ENCODE measurements at places on chromosomes 2 and 18.

GRCh38 chr2:237354892-237355291 lies 59.1 kb downstream of the COL6A3 start:
- no peak for DNase-seq

GRCh38 chr2:16281451-16282335 lies 341.3 kb downstream of the MYCN start:
- no peak for DNase-seq

DNA sequence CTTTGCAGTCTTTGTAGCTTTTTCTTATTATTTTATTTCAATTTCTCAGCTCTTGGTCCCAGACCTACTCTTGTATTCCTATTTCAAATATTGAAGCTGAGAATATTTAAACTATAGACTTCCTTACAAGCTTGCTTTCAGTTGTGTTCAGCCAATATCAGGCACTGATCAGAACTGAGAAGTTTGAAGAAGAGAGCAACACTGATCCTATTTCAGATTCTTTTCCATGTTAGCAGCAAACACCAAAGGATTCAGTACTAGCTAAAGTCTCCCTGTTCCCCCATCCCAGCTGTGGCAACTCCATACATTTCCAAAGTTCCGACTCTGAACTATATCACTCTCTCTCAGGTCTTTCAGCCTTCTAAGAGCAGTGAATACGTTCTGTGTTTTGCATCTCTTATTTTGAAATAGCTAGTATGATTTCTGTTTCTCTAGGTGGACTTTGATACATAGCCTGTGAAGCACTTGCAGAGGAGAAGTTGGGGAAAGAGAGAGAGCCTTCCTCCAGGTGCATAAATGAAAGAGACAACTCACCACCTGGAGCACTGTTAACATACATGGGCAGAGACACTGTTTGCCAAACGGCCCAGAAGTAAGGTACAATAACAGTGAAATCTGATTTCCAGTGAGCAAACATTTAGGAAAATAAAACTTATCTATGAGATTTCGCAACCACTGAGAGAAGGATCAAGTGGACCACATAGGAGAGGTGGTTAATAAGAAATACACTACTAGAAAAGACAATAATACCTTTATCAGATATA lies 135.0 kb upstream of the ZNF804A start:
- no peak for DNase-seq

GRCh38 chr2:25912851-25913695 lies 34.8 kb upstream of the ASXL2 start:
- peak; percentile 20 for DNase-seq

DNA sequence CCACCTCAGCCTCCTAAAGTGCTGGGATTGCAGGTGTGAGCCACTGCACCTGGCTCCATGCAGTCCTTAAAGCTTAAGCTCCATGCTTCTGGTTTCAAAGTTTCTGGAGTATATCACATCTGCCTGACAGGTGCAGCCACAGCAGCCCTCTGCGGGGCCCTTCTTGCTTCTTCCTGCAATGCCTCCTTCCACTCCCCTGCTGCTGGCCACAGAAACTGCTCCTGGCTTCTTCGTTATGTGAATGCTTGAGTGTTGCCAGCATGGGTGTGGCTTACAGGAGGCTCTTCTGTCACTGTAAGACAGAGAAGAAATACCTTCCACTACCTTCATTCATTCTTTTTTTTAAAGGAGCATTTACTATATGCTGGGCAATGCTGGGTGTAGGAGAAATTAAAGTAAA lies 10.1 kb upstream of the CCBE1 start:
- no peak for DNase-seq

DNA sequence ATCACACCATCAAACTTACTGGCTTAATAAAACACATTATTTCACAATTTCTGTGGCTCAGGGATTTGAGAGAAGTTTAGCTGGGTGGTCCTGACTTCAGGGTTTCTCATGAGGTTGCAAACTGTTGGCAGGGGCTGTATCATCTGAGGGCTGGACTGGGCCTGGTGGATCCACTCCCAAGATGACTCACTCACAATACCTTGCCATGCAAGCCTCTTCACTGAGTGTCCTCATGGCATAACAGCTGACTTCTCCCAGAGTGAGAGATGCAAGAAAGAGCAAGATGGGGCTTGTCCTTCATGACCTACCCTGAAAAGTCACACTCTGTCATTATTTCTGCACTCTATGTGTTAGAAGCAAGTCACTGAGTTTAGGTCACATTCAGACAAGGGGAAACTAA lies 73.8 kb downstream of the AQP4 start:
- no peak for DNase-seq

DNA sequence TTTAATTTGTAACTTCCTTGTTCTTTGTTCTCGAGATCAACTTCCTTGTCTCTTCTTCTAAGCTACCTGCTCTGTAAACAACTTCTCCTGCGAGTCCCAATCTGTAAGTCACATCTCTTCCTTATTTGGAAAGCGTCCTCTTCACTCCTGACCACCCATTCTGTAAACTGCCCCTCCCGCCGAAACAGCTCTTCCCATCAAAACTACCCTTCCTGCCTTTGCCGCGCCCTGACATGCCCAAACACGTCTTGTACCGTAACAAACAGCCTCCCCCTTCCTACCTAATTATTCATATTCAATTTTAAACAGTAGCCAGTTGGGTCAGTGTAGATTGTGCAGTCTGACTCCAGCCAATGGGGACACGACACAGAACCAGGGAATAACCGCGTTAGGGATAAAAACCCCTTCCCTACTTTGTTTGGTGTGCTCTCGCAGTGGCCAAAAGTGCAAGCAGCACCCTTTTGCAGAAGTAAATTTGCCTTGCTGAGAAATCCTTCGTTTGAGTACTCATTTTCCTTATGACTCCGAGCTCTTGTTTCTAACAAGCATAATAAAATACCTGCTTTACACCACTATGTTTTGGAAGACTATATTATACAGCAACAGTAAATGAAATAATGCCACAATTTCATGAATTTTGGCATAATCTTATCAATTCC lies 39.8 kb downstream of the PIAS2 start:
- DNase-seq: no peak

DNA sequence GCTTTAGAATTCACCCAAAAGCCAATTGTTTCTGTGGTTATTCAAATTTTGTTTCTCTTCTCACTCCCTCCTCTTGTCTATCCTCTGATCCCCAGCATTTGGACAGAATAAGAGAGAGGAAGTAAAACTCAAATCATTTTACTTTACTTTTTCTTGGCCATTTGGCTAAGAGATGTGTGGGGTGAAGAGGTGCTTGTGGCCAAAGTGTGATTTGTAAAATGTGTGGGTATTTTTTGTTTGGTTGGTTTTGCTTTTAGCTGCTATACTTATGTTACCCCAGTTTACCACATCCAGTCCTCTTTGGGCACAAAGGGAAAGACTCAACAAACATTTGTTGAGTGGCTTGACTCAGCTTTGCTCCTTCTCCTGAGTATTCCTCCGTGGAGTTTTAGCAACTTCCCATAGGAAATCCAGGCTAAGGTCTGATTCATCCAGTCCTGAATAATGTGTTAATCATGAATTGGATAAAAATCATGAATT lies 109.1 kb upstream of the CYP1B1 start:
- peak; percentile 45 for DNase-seq

- DNase-seq: peak; percentile 26
Measured at GRCh38 chr2:163319006-163319405, 416.8 kb downstream of the FIGN start.

GRCh38 chr18:23137788-23138216 lies 2.5 kb downstream of the CABLES1 start:
- no peak for DNase-seq

- no peak for DNase-seq
Measured at GRCh38 chr2:65856928-65857327, 424.5 kb upstream of the SPRED2 start.

- DNase-seq: no peak
Measured at GRCh38 chr2:133143645-133144044, 424.6 kb downstream of the NCKAP5 start.

- no peak for DNase-seq
Measured at GRCh38 chr18:10051877-10052631, 138.2 kb downstream of the VAPA start.

- no peak for DNase-seq
Measured at GRCh38 chr2:221981912-221982470, 316.8 kb downstream of the PAX3 start.

- peak; percentile 75 for DNase-seq
Measured at GRCh38 chr2:84925724-84926376, 20.4 kb downstream of the TMSB10 start.

- DNase-seq: no peak
Measured at GRCh38 chr2:71682341-71682740, 229.0 kb downstream of the DYSF start.

DNA sequence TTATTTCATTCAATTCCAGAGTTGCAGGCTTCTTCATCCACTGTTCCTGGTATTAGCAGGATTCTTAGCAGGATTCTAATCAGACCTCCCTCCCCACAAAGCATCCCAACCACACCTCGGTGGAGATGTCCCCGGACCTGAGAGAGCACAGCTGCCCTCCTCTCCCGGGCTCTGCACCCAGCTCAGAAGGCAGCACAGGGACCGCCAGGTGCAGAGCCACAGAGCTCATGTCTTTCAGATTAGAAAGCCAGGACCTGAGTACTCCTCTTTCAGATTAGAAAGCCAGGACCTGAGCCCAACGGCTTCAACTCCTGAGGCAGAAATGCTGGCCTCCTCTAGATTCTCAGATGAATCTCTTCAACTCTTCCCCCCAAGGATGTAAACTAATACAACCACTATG lies 152.3 kb downstream of the MYO5B start:
- DNase-seq: no peak

DNA sequence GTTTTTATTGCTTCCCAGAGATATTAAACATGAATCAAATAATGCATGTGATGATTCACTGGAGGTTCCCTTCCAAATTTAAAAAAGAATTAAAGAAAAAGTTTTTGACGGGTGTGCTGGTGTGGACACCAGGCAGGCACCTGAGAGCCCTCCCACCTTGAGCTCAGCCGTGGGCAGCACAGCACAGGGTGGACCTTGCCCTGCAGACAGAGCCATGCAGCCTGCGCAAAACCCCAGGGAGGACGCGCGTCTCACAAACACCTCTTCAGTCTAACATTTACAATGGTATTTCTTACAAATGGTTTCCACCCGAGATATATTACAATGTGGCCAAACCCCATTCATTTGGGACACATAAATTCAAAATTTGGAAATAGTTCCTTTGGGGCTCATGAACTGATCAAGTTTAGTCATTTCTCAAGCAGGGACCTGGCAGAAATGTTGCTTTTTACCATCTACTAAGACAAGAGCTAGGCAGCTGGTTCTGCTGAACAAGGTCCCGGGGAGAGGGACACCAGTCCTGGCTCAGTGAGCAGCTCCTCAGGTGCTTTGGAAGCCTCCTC lies 45.4 kb downstream of the ODC1 start:
- DNase-seq: no peak

- DNase-seq: no peak
Measured at GRCh38 chr18:61901323-61901986, 8.6 kb upstream of the RNF152 start.

GRCh38 chr2:231935207-231935524 lies 9.0 kb upstream of the NPPC start:
- no peak for DNase-seq

- DNase-seq: no peak
Measured at GRCh38 chr2:62089658-62090057, 106.3 kb upstream of the B3GNT2 start.

DNA sequence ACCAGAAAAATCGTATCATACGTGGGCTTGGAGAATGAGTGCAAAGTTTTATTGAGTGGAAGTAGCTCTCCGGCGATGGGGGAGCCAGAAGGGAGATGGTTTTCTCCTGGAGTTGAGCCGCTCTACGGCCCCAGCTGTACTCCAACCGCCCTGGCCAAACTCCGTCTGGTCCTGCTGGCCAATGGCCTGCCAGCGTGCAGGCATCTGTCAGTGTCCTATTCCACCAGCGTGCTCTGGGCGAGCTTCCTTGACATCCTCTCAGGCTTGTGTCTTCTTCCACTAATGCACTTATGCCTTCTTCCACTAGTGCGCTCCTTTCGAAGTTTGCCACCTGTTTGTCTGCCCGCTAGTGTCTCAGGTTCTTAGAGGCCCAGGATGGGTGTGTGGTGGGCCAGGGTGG lies 345.5 kb upstream of the CDH19 start:
- DNase-seq: no peak

DNA sequence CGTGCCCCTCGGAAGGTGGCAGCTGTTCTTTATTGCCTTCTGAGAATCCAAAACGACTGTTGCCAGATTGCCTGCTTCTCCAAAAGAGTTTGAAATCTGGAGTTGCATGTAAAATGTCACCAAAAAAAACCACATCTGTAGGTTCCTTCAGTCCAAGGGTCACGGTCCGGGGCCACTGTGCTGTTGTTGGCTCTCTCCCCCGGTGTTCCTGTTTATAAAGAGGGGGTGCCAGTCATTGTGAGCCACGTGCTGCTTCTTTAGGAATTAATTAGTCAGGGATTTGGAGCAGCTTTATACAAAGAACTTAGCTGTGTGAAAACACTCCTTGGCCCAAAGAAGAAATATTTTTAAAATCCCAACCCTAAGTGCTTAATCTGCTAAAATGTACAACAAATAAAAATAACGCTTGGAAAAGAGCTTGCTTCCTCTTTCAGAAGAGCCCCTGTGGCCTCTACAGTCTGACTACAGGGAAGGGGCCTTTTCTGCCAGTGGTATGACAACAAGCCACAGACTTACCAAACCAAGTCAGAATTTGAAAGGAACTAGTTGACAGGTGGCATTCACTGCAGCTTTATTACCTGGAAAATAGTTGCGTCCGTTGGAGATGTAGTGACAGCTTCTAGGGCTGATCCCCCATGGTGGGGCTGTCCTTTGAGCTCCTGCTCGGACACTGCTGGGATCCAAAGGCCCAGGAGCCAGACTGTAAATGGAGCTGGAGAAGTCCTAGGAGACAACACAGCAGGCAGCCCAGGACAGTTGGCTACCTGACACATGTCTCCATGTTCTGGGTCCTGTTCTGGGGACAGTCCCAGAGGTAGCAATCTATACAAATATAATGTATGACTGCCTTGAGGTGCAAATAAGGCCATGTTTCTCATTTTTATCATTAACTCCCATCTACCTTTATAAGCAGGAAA lies 84.5 kb upstream of the SLC1A4 start:
- no peak for DNase-seq

DNA sequence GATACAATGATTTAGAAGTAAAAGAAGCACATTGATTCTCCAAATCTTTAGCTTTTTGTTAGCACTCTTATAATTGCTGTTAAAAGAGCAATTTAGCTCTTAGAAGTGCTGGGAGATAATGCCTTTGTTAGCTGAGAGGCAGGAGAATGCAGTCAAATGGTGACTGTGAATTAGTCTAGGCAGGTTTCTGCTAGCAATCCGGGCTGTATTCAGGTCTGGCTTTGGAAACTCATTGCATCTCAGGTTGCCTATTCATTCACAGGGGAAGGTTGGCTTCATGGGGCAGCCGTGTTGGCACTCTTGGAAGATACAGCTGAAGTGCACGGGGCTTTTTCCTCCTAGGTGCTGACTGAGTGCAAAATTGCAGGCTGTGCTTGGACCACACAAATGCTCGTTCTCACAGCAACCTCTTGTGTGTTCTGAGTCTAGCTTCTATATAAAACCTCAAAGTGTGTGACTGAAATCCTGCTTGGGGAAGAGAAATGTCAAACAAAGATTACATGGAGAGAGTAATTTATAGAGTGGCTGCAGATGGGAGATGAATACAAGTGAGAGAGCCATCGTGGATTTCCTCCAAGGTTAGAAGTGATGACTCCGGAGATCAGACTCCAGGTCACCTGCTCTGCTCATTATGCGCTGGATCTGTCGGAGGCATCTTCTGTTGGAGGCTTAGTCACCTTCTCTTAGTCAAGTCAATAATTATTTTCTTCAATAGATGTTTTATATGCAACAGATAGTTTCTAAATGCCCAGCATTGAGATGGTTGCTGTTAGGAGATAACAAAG lies 167.8 kb downstream of the PMAIP1 start:
- no peak for DNase-seq
